ENCODE measurements at places on chromosomes 3 and 15.

- DNase-seq: no peak
Measured at GRCh38 chr3:53412953-53413352, 65.6 kb upstream of the DCP1A start.

DNA sequence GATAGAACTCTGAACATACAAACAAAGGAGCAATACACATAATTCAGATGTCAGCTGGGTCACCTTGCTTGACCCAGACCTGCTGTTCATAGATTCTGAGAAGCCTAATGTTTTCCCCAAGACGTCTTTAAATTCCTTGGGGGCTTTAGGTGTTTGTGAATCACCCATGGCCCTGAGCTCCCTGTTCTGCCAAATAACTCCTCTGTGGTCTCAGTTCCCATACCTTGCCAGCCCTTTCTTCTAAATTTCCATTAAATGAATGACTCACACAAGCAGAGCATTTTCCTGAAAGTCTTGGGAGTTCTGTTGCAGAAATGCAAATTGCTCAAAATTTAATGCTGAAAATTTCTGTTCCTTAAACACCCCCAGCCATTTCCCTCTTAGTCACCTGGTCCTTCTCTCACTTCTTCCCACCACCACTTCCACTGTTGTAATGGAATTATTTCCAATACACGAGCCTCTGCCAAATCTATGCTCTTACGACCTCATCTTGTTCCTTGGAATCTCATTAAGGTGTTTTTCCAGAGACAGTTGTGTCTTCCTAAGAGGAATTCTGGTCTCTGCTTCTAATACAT is 33.4 kb upstream of the PSMD6 start:
- DNase-seq: no peak

DNA sequence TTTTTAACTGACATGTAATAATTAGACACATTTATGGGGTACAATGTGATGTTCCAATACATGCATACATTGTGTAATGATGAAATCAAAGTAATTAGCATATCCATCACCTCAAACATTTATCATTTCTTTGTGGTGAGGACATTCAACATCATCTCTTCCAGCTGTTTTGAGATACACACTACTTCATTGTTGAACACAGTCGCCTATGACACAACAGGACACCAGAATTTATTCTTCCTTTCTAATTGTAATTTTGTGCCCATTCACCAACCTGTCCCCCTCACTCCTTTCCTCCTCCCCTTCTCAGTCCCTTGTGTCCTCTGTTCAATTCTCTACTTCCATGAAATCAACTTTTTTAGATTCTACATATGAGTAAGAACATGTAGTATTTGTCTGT is 113.4 kb upstream of the CBLB start:
- DNase-seq: no peak

- DNase-seq: no peak
Measured at GRCh38 chr15:34944936-34945335, 24.6 kb downstream of the AQR start.

DNA sequence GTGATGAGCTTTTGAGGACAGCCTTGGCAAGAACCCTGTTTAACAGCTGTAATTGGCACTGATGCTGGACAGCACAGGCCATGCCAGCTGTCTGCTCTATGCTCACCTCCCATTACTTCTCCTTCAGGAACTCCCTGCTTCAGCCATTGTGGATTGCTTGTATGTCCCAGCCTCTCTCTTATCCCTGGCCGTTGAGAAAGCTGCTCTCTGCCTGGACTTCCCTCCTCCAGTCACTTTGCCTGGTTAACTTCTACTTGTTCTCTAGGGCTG is 444.5 kb downstream of the EPHB1 start:
- DNase-seq: no peak

- DNase-seq: peak; percentile 25
Measured at GRCh38 chr15:85380812-85381642, 624 bp downstream of the AKAP13 start.

DNA sequence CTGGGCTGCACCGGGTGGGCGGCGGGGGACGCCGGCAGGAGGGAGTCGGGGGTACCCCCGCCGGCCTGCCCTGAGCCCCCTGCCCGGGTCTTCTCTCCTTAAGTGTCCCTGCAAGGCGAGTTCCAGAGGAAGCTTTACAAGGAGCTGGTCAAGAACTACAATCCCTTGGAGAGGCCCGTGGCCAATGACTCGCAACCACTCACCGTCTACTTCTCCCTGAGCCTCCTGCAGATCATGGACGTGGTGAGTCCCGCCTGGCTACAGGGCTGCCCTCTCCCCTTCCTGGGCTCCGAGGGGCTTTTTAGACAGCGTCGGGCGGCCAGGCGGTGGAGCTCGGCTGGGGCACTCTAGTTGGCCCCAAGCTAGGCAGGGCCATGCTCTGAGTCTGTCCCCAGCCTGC is 480 bp downstream of the CHRNA7 start:
- no peak for DNase-seq

GRCh38 chr3:101819649-101820206 is 29.6 kb upstream of the NFKBIZ start:
- DNase-seq: no peak

GRCh38 chr3:182904164-182904563 is 76.2 kb downstream of the DCUN1D1 start:
- no peak for DNase-seq

DNA sequence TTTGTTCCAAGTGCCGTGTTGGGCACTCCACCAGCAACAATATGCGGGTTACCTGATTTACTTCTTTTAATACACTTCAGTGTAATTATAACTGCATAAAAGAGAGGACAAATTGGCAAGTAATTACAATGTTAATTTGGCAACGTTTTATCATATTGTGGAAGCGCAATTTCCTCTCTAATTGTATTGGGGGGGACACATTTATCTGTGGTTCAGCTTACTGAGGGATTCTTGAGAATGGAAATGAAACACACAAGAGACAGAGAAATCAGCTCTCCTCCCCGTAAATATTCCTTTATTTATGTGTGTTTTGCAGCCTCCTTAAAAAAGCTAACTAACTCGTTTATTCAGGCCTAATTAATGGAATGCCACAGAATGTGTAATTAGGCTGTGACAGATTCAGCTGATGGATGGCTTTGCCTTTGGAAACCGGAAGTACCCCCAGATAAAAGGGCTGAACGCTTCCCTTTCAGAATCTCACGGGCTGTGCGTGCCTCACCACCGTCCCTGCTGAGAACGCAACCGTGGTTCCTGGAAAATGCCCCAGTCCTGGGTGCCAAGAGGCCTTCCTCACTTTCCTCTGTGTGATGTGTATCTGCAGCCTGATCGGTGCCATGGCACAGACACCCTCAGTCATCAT is 247.1 kb upstream of the ST8SIA2 start:
- no peak for DNase-seq

GRCh38 chr3:165185707-165186327 is 10.4 kb downstream of the SLITRK3 start:
- peak; percentile 85 for DNase-seq

GRCh38 chr15:42137461-42138261 is 18.8 kb downstream of the PLA2G4F start:
- peak; percentile 84 for DNase-seq

DNA sequence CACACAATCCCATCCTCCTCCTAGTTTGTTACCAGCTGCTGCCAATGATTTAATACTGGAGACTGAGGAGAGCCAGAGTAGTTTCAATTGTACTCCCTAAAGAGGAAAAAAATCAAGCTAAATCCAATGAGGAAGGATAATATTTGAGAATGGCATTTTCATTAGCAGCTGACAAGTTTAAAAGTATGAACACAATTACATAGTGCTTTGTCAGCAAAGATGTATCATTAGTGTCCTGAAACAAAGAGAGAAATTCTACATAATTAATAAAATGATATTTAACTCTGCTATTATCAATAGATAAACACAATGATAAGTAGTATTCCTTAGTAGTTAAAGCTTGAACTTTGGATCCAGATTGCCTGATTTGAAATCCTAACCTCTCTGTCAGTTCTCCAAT is 163.9 kb downstream of the FGF12 start:
- DNase-seq: no peak

DNA sequence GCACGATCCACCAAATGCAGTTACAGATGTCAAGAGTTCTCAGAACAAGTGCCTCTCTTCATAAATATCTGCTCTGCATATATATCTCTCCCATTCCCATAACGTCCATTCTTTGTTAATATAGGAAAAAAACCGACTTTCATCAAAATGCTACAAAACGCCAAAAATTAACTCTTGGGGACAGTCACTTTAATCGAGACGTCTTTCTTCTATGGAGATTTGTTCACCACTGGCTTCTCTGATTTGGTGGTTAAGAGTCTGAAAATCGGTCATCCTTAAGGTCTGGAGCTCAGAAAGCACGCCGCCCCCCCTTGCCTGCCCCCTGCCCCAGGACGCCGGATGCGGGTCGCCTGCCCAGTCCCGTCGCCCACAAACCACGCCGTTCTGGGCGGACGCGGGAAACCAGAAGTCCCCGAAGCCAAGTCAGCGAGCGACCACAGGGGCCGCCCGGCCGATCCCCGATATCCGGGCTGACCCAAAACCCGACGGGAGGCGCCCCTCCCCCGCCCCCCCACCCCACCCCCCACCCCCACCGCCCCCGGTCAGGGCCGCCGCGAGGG is 252.7 kb downstream of the TJP1 start:
- DNase-seq: no peak

DNA sequence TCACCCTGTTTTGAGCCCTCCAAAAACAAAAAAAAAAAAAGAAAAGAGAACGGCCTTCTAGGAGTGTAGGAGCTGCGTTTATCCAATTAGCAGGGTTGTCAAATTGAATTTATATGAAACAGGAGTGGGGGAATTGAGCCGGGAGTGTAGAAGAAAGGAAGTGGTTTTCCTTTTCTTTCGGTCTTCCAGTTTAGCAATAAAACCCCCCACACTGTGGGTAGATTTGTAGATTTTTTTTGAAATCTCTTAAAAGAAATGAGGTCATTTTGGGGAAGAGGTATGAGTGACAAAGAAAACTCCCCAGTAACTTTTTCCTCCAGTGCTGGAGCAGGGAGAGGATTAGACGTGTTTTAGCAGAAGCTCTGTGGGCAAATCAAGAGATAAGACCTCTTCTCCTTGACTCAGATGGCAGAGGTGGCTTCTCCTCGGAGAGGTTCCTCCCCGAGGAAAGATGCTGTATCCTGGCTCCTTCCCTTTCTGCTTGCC is 30.8 kb downstream of the BOC start:
- no peak for DNase-seq

DNA sequence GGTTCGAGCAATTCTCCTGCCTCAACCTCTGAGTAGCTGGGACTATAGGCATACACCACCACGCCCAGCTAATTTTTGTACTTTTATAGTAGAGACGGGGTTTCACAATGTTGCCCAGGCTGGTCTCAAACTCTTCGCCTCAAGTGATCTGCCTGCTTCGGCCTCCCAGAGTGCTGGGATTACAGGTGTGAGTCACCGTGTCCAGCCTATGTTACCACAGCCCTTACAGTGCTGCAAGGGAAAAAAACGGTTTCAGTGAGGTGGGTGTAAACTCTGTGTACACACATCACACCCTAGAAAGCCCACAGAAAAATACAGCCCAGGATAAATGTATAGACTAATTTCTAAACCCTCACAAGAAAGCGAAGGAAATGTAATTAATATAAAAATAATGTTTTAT is 103.5 kb upstream of the AKAP13 start:
- no peak for DNase-seq

DNA sequence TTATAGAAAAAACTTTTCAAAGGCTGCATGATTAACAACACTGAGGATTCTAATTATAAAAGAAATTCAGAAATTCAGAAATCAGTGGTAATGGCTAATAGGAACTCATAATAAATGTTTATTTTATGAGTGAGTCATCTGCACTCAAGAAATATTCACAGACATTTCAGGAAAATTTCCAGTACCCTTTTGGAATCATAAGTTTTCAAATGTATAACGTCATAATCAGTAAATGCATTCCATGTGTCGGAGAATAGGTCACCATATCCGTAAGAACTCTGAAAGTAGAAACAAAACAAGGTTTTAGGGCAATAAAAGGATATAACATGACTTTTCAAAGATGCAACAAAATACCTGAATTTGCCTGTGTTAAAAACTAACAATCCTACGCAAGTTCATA is 24.7 kb downstream of the EOGT start:
- no peak for DNase-seq

DNA sequence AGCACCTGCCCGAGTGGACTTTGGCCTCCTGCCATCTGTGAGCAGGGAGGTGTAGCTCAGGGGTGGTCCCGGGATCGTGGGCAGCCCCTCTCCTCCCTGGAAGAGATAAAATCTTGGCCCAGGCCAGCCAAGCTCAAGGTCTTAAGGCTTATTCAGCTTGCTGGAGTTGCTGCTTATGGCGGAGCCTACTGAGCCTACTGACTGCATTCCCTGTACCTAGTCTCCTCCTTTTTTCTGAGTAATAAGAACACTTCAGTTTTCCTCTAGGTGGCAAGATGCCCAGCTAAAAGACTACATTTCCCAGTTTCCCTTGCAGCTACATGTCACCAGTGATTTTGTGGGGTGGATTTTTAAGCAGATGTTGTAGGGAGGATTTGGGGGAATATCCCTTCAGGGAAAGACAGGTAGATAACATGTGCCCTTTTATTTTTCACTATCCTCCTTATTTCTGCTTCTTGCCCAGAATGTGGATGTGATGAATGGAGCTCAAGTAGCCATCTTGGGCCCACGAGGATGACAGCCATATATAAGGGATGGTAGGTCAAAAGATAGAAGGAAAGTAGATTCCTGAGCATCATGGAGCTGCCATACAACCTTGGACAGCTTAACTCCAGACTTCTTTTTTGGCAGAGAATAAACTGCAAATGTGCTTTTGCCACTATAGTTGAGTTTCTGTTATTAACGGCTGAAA is 41.4 kb upstream of the INSYN1 start:
- peak; percentile 8 for DNase-seq

GRCh38 chr3:143771258-143771657 is 77.0 kb downstream of the SLC9A9 start:
- no peak for DNase-seq

DNA sequence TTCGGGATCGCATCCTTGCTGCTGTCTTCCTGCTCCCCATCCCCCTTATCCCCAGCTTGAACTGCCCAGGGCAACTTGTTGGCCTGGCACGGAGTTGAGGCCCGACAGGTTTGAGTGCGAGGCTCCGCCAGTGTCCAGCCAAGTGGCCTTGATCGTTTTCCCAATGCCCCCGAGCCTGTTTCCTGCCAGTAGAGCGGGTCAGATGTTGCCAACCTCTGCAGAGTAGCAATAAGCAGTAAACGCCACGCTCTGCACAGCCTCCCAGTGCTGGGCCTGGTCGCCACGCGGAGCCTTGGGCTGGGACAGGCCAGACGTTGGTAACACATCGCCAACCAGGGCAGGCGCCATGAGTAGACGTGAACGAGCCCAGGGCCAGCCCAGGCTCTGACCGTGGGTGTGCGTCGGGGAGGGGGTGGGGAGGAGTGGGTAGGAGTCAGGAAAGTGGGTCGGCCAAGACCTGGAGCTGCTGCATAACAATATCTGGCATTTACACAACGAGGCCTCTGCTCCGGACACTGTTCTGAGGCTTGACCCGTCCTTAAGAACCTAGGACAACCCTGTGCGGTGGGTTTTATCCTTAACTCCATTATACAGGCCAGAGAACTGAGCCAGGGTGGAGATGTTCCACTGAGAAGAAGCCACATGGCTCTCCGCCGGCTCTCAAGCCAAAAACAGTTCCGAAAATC is 444 bp upstream of the ABHD14A start:
- DNase-seq: no peak

- no peak for DNase-seq
Measured at GRCh38 chr3:31448035-31448881, 84.5 kb upstream of the STT3B start.
